CD4-positive, alpha-beta T cell treated with Interferon alpha-2 for 1 hour (primary cell): ENCODE measurements at places on chromosomes 13 and 19.

GRCh38 chr13:31538067-31539042, 201.0 kb upstream of the RXFP2 start:
- no peak for DNase-seq

GRCh38 chr13:113105921-113106452, 396 bp downstream of the F7 start:
- no peak for DNase-seq

DNA sequence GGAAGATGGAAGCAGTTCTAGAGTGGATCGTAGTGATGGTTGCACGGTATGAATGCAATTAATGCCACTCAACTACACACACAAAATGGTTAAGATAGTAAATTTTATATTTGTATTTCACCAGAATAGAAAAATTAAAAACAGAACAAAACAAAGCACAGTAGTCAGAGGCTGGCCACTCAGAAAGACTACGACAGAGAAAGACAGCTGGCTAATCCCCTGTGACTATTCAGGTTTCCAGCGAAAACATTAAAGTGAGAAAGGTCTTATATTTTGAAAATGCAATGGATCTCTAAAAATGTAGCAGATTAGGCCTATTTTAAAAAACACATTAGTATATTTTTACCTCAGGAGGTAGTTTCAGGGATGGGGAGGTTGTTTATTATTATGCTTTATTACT, 131.3 kb upstream of the POSTN start:
- no peak for DNase-seq

- DNase-seq = no peak
Observed at GRCh38 chr13:33537026-33537425, 251.5 kb upstream of the STARD13 start.

GRCh38 chr13:40528881-40529280, 137.6 kb downstream of the FOXO1 start:
- DNase-seq = no peak

GRCh38 chr13:40153516-40153915, 498.1 kb downstream of the COG6 start:
- DNase-seq = no peak

DNA sequence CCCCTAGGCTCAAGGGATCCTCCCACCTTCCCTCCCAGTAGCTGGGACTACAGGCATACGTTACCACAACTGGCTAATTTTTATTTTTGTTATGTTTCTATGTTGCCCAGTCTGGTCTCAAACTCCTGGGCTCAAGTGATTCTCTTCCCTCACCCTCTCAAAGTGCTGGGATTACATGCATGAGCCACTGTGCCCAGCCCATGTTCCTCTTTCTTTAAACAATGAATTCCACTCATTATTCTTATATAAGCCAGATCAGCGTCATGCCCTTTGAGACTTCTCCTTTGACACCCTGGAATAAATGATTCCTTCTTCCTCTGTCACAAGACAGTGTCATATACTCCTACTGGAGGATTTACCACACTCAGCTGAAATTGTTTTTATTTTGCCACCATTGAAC, 519.9 kb upstream of the SPRY2 start:
- no peak for DNase-seq

DNA sequence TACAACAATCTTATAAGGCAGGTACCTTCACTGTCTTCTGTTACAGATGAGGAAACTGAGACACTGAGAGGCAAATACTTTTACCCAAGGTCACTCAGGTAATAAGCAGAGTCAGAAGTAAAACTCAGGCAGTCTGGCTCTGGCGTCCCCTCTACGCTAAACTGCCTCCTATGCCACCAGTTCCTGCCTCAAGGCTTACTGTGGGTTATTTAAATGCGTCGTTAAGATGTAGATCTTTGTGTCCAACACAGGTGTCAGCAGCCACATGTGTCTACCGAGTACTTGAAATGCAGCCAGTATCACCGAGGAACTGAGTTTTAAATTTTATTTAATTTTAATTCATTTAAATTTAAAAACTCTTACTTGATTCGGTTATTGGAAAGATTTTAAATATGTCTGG, 1.9 kb downstream of the HAS1 start:
- DNase-seq = no peak

DNA sequence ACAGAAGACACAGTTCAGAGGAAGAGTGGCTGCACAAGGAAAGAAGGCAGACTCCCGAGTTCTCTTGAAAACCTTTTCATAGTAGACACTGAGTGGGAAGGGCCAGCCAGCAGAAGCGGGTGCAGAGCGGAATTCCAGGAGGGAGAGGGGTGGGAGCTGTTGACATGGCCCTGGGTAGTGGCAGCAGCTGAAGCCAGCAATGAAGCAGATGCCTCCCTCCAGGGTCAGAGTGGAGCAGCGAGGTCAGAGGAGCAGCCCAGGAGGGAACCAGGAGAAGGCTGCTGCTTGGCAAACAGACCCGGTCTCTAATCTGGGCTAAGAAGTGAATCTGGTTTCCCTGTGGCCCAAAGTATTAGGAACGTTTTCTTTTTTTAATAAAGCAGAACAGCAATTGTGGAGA, 73.9 kb upstream of the SPATA13 start:
- no peak for DNase-seq

DNA sequence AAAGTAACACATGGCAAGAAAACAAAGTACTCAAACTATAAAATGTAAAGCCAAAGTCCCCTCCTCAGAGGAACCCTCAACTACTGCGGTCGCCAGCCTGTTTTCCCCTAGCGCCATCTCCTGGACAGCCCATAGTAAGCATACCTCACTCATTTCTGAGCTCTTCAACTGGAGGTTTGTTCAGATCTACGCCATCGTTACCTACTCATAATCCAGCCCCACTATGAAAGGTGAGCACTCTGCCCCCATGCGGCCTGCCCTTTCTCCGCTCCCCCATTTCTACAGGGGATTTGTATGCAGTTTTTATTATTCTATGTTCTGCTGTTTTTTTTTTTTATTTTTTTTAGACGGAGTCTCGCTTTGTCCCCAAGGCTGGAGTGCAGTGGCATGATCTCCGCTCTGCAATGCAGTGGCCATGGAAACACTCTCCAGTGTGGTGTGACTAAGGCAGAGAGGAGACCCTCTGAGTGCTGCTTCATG, 26.2 kb downstream of the OPA3 start:
- DNase-seq = peak; percentile 76

DNA sequence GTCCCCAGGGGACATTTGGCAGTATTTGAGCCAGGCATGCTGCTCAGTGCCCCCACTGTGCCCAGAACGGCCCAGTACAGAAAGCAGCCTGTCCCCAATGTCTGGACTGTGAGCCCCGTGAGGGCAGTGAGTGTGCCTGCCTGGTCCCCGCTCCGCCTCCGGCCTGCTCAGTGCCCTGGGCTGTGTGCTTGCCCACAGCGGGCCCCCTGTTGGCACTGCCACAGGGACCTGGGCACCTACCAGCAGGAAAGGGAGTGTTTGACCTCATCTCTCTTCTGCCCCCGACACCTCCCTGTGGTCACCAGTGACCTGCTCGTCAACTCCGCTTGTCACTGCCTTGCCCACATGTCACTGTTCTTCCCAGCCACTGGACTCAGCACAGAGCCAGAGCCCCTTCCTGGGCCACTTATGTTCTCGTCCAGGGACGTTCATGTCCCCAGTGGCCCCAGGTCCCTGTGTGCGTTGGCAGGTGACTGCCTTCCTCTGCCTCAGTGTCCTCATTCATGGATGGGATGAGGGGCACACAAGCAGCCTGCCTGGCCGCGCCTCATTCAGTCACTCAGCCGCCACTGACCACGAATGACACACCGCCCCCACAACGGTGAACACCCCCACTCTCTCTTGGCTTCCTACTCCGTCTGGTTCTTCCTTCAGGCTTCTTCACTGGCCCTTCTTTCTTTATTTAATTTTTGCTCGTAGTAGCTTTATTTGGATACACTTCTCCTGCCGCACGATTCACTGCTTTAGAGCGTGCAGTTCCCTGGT, 2.8 kb downstream of the FZR1 start:
- no peak for DNase-seq
